ENCODE measurements at places on chromosomes 12 and 14. TPM values are rescaled to one million over a fixed set of nuclear protein-coding genes. Genes with fewer than 3 reads are reported as not detected.

Gene SYCP3
- total RNA-seq = 0.85 TPM

Gene BICDL1
- 0.38 TPM for total RNA-seq

Gene LRRC10
- total RNA-seq = not detected

Gene SRRM4
- total RNA-seq = not detected

Gene TMEM229B
- total RNA-seq = 4.5 TPM

Gene RHEBL1
- total RNA-seq = 0.56 TPM

Gene OTX2
- total RNA-seq = not detected

Gene DACT1
- total RNA-seq = 16.9 TPM

Gene MANSC1
- 1.3 TPM for total RNA-seq

Gene AMIGO2
- 30.3 TPM for total RNA-seq

Gene ANO2
- 0.19 TPM for total RNA-seq

Gene KLRF1
- total RNA-seq = not detected

Gene AKAP5
- total RNA-seq = 0.58 TPM

Gene DNAJC22
- total RNA-seq = 2.5 TPM

Gene OVCH1
- total RNA-seq = under 0.01 TPM

Gene MORN3
- total RNA-seq = 0.56 TPM

Gene TAS2R8
- total RNA-seq = not detected

Gene CLEC9A
- total RNA-seq = not detected

Gene PTPRO
- total RNA-seq = 3.1 TPM

Gene IFI27
- total RNA-seq = 55.8 TPM
